ENCODE measurements at places on chromosomes 13 and 19.
A peak's percentile ranks its signal among the peaks of the same experiment; 100 is the strongest.

- DNase-seq: no peak
Measured at GRCh38 chr19:53131727-53132126, 983 bp downstream of the ZNF415 start.

GRCh38 chr19:13281567-13282291 is 131.5 kb downstream of the IER2 start:
- no peak for DNase-seq

- DNase-seq: no peak
Measured at GRCh38 chr13:113187263-113187669, 21.2 kb downstream of the PCID2 start.

- no peak for DNase-seq
Measured at GRCh38 chr13:112892426-112893206, 76.4 kb upstream of the MCF2L start.

DNA sequence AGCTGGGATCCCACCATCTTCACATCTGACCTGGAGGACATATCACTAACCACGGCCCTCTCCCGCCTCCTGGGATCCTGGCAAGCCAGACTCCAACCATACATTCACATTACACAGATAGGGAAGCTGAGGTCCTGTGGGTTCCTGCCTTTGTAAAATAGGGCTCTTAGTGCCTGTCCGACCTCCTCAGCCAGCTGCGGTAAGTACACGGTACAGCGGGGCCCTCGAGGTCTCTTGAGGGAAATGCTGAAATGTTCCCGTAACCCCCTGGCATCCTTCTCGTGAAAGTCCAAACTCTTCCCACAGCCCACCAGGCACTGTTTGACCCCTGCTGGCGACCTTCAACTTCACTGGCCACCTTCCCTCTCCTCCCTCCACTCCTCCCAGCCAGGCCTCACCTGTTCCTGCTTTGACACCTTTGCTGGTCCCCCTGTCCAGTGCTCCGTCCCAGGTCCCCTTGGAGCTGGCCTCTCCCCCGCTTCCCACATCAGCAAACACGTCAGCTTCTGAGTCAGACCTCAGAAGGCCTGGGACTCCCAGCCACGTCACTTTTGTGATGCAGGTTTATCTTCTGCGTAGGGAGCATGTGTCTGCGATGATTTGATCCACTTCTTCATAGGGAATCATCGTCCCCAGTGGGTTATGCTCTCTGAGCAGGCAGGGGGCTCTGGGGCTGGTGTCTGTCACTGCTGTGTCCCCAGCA is 8.8 kb upstream of the GNG7 start:
- DNase-seq: no peak

DNA sequence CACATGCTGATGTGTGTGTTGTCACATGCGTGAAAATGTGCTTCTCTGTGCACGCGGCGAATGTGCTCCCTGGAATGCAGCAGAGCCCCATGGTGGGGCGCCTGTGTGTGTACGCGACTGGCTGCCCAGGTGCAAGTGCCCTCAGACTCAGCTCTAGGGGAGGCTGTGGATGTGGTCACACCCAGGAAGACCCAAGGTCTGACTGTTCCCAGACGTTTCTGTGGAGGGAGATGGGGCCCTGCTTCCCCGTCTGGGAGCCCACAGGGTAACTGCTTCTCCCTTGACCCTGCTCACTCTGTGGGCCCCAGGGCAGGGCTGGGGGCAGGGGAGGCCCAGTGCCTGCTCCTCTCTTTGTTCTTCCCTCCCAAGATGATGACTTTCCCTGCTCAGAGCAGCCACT is 7.9 kb upstream of the UQCR11 start:
- no peak for DNase-seq

DNA sequence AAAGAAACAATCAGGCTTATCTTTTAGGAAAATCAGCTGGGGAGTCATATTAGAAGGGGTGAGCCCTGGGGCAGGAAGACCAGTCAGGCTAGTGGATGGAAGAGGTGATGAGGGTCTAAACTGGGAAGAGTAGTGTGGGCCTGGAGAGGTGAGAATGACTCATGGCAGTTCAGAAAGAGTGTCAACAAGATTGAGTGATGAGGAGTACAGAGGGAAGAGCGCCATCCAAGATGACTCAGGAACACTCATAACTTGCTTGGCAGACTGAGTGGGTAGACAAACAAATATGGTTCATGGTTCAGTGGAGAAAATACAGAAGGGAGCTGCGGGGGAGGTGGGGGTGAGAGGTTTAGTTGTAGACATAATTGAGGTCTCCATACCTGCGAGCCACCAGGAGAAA is 17.3 kb upstream of the CLDN10 start:
- no peak for DNase-seq

DNA sequence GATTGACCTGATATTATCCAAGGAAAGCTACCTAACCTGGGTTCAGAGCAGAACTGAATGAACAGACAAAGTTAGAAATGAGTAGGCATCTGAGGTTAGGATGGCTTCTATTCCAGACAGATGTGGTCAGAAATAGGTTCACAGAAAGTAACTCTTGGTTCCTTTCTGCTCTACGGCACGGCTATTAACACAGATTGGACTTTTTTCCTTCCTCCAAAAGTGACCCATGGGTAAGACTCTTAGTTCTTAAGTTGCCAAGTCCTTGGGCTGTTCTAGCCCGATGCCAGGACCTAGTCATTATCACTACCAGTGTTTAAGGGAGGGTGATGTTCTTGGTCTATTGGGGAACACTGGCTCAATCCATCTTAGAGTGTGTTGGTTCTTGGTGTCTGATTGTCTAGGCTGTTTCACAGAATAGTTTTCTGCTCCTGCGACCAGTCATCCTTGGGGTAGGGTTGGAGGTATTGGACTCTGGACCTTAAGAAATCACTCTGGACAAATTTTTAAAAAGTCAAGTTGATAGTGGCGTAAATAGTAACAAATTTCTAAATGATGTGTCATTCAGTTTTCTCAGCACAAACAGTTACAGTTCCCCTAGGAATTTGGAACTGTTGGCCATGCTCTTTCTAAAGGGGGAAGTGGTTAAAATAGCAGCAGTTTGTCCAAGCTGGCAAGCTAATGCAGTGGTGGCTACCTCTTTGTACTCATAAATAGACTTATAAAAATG is 60.1 kb upstream of the MYCBP2 start:
- DNase-seq: peak; percentile 10

- DNase-seq: no peak
Measured at GRCh38 chr19:55902080-55902751, 29.9 kb downstream of the NLRP13 start.

- DNase-seq: peak; percentile 43
Measured at GRCh38 chr13:51396352-51396751, 56.5 kb downstream of the INTS6 start.

- DNase-seq: no peak
Measured at GRCh38 chr13:103188713-103189326, 122.6 kb upstream of the SLC10A2 start.

DNA sequence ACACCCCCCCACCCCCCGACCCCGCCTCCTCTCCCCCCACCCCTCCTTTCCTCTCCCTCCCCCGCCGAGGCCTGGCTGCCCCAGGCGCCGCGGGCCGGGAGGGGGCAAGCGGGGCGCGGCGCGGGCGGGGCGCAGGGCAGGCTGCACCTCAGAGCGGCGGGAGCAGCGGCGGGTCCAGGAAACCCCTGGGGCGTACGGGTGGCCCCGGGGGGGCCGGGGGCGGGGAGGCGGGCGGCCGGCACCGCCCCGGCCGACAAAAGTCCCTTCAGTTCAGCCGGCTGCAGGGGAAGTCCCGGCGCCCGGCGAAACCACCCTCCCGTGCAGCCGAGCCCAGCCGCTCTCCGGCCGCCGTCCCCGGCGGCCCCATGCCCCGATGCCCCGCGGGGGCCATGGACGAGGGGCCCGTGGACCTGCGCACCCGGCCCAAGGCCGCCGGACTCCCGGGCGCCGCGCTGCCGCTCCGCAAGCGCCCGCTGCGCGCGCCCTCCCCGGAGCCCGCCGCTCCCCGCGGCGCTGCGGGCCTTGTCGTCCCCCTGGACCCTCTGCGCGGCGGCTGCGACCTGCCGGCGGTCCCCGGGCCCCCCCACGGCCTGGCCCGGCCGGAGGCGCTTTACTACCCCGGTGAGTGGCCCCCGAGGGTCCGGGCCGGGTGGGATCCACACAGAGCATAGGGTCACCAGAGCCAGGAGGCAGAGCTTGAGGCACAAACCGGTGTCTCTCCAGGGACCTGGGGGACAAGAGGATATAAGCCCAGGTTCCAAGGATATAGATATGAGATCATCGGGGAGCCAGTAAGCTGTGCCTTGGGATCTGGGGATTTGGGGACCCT is at the start of gene BCL3:
Gene BCL3 (plus strand): TSS at position 283 of the 829 bp plus-strand sequence. CDS start 83 bp downstream, at position 366.
- peak; percentile 85 for DNase-seq

DNA sequence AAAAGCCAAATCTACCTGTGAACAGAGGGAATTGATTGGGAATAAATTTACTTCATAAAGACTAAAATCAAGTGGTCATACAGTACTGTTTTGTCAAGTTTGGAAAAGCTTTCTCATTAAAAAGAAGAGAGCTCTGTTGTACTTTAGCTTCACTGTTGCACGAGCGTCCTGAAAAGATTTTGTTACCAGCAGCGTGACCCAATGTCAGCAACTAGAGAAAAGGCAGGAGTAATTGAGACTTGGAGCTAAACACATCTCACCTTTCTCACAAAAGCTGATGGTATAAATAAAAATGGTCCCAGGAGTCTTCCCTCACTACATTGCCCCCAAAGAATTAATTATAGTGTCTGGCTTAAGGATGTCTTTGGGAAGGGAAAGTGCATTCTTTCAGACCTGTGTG is 613.7 kb downstream of the OLFM4 start:
- DNase-seq: no peak

- DNase-seq: no peak
Measured at GRCh38 chr19:56155124-56155687, 14.1 kb downstream of the ZNF444 start.

DNA sequence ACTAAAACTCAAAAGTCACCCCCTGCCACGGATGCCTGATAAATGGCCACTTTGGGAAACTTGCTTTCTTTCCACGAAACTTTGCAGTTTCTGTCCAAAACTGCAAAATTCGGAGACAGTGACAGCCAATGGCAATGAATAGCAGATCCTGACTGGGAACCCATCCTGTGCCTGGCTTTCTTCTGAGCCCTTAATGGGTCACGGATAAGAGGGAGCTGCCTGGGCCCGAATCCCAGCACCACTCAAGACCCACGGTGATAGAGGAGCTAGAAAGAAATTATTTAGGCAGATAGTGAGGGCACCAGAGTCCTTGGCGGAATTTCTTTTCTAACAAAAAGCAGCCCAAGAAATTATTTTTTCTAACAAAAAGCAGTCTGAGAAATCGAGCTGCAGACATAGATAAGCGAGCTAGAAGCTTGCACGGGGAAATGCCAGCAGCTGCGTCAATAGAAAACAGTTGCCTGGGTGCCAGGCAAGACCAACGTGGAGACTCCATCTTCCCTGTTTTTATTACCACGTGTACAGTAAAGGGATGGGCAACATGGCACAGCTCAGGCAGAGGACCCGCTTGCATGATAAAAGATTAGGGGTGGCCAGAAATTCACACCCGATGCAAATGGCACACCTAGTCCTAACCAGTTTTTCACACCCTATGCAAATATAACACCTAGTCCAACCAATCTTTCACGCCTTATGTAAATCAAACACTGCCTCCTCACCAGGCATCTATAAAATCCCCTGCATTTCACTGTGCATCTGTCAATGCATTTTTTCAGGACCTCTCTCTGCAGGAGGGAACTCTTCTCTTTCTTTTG is 7.1 kb upstream of the HSH2D start:
- no peak for DNase-seq

DNA sequence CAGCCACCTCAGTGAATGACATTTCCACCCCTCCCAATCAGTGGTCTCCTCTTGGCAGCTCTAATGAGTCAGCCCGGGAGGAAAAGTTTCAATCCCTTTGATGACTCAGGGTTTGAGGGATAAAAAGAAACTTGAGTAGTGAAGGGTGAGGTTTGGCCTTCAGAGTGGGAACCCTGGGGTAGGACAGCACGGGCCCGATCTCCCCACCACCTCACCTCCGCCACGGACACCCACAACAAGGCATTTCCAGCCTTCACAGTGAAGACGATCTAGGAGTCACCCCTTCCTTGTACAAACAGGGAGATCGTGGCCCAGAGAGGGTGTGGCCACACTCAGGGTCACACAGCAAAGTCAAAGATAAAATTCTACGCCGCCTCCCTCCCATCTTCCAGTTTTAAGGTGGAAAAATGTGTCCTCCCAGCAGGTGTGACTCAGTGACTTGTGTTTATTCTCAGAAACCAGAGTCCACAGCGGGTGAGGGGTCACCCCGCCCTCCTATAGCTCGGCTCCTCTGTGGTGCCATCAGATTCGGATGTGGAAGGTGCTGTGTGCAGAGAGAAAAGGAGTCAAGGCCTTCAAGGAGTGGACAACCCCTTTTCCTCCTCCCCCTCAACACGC is 12.3 kb downstream of the CIB3 start:
- no peak for DNase-seq

Data from GM06990 (cell line).